ENCODE measurements at places on chromosomes 5 and 9.

GRCh38 chr5:68273717-68274409 is 58.3 kb downstream of the PIK3R1 start:
- no peak for DNase-seq

- DNase-seq = no peak
These were observed 32.0 kb downstream of the SAR1B start for GRCh38 chr5:134600600-134600999.

DNA sequence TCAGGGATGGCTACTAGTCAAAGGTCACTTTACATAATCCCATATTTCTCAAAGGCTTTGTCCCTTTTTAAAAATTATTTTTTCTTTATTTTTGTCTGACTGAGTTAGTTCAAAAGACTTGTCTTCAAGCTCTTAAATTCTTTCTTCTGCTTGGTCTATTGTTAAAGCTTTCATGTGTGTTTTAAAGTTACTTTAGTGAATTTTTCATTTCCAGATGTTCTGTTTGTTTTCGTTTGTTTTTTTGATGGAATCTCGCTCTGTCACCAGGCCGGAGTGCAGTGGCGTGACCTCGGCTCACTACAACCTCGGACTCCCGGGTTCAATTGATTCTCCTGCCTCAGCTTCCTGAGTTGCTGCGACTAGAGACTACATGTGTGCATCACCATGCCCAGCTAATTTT is 55.0 kb upstream of the SNCAIP start:
- DNase-seq = no peak

DNA sequence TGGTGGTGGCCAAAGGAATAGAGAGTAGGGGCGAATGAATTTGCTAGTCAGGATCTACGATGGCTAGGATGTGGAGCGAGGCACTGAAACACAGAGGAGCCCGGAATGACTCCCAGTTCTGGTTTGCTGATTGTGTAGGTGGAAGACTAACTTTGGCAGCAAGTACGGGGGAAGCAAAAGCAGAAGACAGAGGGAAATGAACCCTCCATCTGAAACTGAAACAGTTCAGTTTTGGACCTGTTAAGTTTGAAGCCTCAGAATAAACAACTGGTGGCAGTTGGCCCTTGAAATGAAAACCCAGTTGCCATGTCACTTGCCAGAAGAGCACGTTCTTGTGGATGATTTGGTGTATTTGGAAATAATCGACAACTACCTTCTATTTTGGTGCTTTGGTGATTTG is 15.4 kb upstream of the SMIM15 start:
- DNase-seq = no peak

GRCh38 chr5:148454576-148454975 is 70.8 kb downstream of the FBXO38 start:
- DNase-seq = no peak

DNA sequence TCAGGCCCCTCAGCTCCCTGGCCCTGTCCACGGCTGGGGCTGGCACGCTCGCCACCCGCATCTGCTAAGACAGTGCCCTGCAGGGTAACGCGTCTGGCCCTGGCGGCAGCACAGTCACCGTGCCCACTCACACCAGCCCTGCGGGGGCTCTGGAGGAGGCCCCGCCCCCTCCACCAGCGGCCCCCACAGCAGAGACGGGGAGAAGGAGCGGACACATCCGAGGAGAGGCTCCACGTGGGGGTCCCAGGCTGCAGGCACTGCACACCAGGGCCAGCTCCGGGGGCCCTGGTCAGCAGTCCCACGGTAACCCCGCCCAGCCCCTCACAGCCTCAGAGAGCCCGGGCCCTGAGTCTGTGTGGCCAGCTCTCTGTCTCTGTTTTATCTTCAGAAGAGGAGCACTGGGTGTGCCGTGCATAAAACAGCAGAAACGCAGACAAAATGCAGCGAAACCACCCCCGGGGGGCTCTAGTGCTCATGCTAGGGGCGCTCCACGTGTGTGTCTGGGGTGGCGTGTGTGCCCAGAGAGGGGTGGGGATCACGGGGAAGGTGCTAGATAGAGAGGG is 47.5 kb upstream of the NRARP start:
- no peak for DNase-seq
